ENCODE measurements at places on chromosomes 1 and 21.

GRCh38 chr1:229227298-229227919 is 43.5 kb upstream of the RAB4A start:
- peak; percentile 75 for DNase-seq

- no peak for DNase-seq
Measured at GRCh38 chr1:28170001-28170596, 6.4 kb downstream of the PTAFR start.

GRCh38 chr1:208855403-208855802 is 611.2 kb upstream of the PLXNA2 start:
- DNase-seq: no peak

DNA sequence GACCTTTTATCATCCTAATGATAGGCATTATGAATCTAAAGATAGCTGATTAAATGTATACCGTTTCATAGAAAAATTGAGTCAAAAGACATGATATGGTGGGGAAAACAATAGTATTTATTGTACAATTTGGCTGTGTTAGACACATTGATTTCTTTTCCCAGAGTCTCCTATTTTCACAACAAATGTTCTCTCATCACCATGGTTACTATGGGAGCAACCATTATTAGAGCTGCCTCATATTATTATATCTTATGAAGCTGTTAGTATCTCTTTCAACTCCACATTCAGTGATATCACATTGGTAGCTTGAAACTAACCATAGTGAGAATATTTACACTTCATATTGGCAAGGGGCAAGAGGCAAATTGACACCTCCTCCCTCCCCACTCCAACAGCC is 10.7 kb upstream of the CTH start:
- no peak for DNase-seq

- peak; percentile 62 for DNase-seq
Measured at GRCh38 chr1:156129687-156130577, 15.4 kb downstream of the LMNA start.

GRCh38 chr1:61450454-61450853 is 274.5 kb downstream of the TM2D1 start:
- no peak for DNase-seq

- no peak for DNase-seq
Measured at GRCh38 chr1:184698016-184698415, 56.6 kb downstream of the EDEM3 start.

GRCh38 chr1:201767339-201767738 is 61.6 kb upstream of the IPO9 start:
- no peak for DNase-seq

DNA sequence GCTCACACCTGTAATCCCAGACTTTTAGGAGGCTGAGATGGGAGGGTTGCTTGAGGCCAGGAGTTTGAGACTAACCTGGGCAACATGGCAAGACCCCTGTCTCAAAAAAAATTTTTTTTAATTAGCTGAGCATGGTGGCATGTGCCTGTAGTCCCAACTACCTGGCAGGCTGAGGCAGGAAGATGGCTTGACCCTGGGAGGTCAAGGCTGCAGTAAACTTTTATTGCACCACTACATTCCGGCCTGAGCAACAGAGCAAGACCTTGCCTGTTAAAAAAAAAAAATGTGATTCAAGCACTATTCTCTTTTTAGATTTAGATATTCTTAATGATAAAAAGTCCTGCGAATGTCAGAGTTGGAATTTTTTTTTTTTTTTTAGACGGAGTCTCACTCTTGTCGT is 102.5 kb upstream of the L1TD1 start:
- no peak for DNase-seq

DNA sequence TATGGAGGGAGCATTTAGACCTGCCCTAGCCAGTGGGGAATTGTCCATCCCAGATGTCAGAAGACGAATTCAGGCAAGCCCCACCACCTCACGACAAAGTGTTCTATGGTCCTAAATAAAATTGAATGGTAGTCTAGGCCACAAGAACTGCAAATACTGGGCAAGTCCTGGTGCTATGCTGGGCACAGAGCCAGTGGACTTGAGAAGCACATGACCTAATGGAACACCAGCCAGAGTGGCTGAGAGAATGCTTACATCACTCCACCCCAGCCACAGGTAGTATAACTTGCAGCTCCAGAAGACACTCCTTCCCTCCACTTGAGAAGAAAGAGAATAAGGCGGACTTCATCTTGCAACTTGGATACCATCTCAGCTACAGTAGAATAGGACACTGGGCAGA is 567.3 kb upstream of the CXADR start:
- DNase-seq: no peak

DNA sequence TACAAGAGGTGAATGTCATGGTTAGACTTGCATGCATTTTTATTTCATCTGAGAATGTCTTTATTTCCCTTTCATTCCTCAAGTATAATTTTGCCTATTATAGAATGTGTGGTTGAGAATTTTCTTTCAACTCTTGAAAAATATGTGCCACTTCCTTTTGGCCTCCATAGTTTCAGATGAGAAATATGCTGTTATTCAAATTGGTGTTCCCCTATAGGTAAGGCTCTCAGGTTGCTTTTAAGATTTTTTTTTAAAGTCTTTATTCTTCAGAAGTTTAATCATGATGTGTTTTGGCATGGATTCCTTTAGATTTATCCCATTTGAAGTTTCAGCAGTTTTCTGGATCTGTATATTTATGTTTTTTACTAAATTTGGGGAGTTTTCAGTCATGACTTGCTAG is 2.1 kb downstream of the MROH7 start:
- no peak for DNase-seq

GRCh38 chr21:46018615-46019014 is 37.0 kb downstream of the COL6A1 start:
- no peak for DNase-seq

DNA sequence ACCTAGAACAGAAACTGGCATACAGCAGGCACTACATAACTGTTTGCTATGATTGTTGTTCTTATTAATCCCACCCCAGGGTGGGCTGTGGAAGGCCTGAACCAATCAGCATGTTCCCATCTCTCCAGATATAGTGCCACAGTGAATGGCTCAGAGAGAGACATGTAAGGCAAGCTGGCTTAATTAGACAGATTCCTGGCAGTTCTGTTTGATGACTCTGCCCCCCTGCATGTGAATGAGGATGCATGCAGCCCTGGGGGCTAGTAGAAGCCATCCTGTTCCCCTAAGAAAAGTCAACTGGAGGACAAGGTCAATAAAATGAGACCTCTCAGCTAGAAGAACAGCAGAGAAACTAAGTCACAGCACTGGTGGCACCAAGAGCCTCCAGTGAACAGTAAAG is 130.3 kb downstream of the GLIS1 start:
- DNase-seq: no peak

DNA sequence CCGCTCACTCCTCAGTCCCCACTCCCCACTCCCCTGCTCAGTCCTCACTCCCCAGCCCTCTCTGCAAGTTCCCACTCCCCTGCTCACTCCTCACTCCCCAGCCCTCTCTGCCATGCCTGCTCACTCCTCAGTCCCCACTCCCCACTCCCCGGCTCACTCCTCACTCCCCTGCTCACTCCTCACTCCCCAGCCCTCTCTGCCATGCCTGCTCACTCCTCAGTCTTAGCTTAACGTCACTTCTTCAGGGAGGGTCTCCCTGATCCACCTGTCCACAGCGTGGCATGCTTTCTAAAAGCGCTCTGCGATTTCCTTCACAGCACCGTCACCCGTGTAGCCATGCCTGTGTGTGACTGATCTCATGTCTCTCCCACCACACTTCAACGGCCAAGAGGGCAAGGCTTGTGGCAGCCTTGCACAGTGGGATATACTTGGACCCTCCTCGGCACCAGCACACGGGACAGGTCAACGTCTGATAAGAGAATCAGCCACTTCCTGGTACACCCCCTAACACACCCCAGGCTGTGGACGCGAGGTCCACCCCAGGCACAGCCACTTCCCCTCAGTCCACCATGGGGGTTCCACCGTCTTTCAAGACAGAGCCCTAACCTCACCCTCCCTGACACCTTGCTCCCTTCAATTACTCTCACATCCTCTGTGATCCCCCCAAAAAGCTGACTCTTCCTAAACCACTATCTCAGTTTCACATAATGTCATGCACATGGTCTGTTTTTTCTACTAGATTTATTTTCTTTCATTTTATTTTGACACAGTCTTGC is 14.0 kb downstream of the PRDM15 start:
- no peak for DNase-seq

- DNase-seq: no peak
Measured at GRCh38 chr1:222974496-222974895, 159.7 kb downstream of the DISP1 start.

DNA sequence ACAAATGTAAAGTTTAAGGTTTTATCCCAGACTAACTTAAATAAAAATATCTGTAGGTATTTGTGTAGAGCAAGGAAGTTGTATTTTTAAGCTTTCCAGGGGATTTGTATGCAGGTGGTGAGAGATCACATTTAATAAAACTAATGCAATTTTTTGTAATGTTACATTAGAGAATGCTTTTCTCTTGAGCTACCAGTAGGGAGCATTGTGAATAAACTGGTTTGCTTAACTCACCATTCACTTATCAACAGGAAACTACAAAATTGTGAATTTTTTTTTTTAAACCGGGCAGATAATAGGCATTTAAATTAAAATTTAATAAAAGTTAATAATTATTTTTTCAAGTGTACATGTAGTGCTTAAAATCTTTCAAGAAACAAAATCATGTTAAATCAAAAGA is 78.6 kb downstream of the IVNS1ABP start:
- DNase-seq: no peak

- DNase-seq: no peak
Measured at GRCh38 chr1:206584683-206585082, 27.6 kb downstream of the EIF2D start.

GRCh38 chr1:98559291-98559690 is 102.2 kb upstream of the SNX7 start:
- no peak for DNase-seq

Data from activated T-helper 1 cell treated with anti-CD3 and anti-CD28 coated beads, Interleukin-2, amount 50 U/mL, for 16 hours (primary cell).